ENCODE measurements at places on chromosomes 3 and 15.

DNA sequence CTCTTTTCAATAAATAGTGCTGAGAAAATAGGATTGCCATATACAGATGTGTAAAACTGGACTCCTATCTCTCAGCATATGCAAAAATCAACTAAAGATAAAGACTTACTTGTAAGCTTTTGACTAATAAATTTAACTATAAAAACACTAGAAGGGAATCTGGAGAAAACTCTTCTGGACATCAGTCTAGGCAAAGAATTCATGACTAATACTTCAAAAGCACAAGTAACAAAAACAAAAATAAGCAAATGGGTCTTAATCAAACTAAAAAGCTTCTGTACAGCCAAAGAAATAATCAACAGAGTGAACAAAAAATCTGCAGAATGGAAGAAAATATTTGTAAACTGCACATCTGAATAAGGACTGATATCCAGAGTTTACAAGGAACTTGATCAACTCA is 1122.2 kb downstream of the TBL1XR1 start:
- no peak for DNase-seq

- no peak for DNase-seq
Measured at GRCh38 chr15:41903782-41904181, 9.9 kb upstream of the SPTBN5 start.

DNA sequence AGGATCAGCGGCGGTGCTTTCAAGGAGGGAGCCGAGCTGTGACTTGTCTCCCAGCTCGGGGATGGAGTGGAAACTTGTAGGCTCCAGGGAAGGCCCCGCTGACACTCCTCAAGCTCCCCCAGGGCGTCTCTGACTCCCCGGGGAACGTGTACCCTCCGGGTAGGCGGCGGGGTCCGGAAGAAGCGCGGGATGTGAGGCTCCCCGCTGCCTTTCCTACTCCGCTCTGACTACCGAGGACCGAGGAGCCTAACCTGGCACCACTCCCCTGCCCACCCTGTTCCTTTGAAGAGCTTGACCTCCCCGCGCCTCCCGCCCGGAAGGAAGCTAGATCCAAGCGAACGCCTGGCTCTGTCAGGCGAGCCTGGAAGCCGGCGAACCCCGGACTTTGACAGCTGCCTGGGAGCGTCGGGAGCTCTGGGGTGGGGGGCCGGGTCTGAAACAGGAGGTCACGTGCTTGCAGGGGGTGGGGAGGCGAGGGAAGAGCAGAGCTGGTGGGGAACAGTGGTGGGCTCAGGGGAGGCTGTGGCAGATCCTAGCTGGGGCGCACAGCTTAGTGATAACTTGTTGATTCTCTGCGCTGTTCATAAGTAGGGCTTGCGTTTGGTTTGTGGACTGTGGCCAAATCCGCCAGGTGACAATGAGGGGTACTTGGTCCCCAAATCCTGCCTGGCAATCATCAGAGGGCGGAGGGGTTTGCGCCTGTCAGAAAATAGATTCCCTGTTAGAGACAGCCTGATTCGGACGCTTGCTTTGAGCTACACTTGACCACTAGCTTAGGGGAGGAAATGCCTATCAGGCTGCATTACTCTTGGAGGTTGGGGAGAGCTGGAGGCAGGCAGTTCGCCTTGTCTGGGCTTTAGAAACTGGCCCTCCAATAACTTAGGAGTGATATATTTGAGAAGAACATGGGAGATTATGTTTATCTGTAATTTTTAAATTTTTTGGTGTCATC is 1.2 kb downstream of the CLSTN2 start:
- DNase-seq = no peak

- DNase-seq = no peak
Measured at GRCh38 chr15:80199366-80199765, 46.6 kb downstream of the FAH start.

DNA sequence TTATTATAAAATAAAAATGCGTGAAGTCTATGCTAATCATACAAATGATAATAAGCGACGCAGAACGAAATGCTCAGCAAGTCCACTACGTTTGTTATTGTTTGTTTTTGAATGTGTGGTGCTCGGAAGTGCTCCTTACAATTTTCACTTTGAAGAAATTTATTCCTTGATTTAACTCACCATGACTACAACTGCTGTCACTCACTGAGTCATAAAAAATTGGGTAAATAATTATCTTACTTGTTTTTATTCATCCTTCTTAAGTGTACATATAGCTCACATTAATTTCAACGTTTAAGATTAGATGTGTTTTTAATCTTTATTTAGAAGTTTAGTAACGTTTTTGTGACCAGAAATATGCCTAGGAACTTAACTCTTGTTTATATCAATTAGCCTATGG is 66.7 kb upstream of the NANOGP8 start:
- no peak for DNase-seq
